NCI-H1105 treated with DMSO at 0.1 percent for 48 hours (cell line): ENCODE measurements at places on chromosomes 11 and 22.
A peak's percentile ranks its signal among the peaks of the same experiment; 100 is the strongest.

DNA sequence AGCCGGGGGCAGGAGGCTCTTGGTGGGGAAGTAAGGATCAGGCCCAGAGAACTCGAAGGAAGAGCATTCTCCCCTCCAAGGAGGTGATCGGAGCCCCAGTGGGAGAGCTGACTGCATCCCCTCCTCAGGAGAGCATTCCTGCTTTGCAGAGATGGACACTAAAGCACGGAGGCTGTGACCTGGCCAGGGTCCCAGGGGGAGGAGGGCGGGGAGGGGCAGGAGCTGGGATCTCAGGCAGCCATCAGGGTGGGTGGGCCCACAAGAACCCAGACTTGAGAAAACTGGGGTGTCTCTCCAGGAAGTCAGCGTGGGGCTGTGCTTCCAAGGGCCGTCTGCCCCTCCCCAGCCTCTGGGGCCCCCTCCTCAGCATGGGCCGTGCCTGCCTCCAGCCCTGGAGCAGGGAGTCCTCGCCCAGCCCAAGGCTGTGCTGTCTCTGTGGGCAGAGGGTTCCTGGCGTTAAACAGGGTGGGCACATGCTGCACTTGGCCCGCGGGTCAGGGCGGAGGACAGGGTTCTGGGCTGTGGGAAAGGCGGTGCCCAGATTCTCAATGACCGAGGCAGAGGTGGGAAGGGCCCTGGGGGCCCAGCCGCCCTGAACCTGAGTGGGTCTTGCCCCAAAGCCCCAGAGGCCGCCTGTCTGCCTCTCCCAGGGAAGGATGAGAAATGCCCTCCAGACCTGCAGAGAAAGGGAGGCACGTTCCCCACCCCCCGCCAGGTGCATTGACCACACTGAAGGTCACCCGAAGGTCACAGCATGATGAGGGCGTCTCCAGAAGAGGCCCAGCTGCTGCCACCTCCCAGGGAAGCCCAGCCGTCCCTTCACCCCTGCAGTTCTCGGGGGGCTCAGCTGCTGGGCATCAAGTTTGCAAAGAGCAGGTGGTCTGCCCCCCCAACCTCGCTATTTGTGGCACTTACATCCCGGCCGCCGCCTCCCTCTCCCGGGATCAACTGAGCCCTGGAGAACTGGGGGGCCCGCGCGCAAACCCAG, 643 bp downstream of the CEND1 start:
- DNase-seq, result no peak

- DNase-seq, result peak; percentile 54
Measured at GRCh38 chr11:10809373-10810160, 841 bp upstream of the EIF4G2 start.

GRCh38 chr11:12291313-12291712, 86.1 kb upstream of the PARVA start:
- DNase-seq, result no peak

- DNase-seq, result no peak
Measured at GRCh38 chr22:35230839-35231584, 26.3 kb upstream of the HMGXB4 start.

- DNase-seq, result no peak
Measured at GRCh38 chr11:8038811-8039529, 42.0 kb upstream of the TUB start.

GRCh38 chr11:109783840-109784239, 309.4 kb upstream of the ZC3H12C start:
- no peak for DNase-seq

DNA sequence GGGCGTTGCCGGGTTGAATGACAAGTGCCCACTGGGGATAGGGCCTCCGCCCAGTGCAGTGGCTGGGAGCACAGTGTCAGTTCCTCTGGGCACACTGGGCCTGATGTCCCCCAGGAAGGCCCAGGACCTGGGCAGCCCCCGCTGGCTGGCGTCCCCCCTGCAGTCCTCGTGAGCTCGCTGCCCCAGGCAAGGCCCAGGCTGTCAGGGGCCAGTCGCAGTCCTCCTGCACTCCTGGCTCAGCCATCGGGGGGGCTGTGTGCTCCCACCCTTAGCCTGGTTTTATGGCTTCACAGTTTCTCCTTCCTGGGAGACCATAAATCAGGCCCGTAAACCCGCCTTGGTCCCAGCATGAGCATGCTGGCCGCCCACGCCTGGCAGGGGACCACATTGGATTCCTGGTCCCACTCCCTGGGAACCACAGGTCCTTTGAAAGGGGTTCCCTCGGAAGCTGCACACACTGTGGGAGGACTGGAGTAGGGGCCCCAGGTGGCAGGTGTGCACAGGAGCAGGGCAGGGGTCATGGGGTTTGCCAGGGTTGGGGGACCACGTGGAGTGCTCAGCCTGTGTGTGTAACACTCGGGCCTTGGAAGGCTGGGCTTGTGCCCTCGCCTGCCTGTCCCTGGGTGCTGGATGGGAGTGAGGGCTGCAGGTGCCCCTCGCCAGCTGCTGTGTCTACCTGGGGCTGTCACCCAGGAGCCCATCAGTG, 113.6 kb downstream of the KCNQ1OT1 start:
- DNase-seq, result no peak

GRCh38 chr11:111230122-111230465, 15.4 kb upstream of the POU2AF2 start:
- no peak for DNase-seq

- DNase-seq, result peak; percentile 31
Measured at GRCh38 chr11:74325649-74326645, 14.5 kb upstream of the P4HA3 start.

GRCh38 chr22:49535126-49535525, 292.5 kb downstream of the BRD1 start:
- no peak for DNase-seq
